Mesothelial cell of epicardium (in vitro differentiated cells): ENCODE measurements at places on chromosomes 16 and 17. TPM values are rescaled to one million over a fixed set of nuclear protein-coding genes. Genes with fewer than 3 reads are reported as not detected.
A peak's percentile ranks its signal among the peaks of the same experiment; 100 is the strongest.

GRCh38 chr16:77171745-77172635 lies 19.0 kb upstream of the MON1B start:
- no peak overlapping the region for H3K27ac ChIP-seq
- H3K36me3 ChIP-seq, result no peaks in the 10 kb centered on the region
- H3K4me3 ChIP-seq, result no peak overlapping the region
- peaks cover 67% of the 10 kb centered on the region for H3K27me3 ChIP-seq
- peaks cover 19% of the 10 kb centered on the region for H3K4me1 ChIP-seq
- DNase-seq, result no peak

DNA sequence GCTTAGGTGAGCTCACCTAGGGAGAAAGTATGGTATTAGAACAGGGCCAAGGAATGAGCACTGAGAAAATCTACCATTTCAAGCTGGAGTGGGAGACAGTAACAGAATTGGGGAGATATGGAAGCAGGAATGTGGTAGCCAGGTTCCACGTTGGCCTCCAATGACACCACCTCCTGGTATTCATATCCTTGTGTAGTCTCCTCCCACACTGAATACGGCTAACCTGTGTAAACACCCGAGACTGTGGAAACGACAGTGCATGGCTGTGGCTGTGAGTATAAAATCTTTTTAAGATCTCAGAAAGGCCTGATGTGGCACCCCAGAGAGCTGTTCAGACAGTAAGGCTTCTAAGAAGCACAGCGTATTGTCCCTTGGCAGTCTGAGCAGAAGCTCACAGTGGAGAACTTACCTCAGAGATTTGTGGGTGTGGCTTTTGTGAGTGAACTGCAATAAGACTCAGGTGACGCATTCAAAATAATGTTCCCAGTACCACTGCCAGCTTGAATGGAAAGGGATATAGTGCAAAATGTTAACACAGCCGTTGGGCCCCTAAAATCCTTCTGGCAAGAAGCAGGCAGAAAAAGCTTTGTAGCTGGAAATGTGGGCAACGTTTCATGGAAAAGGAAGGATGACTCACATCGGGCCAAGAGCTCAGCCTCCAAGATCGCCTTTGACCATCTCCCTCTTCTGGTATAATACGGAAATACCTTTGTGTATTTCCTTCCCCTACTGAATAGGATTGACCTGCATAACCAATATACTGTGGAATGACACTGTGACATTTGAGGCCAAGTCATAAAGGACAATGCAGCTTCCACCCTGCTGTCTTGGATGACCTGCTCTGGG lies 14.4 kb downstream of the SDR42E1 start:
- H3K4me1 ChIP-seq, result peaks cover 28% of the 10 kb centered on the region
- H3K36me3 ChIP-seq, result no peaks in the 10 kb centered on the region
- no peak overlapping the region for H3K4me3 ChIP-seq
- peak overlapping the region; percentile 83 for H3K27ac ChIP-seq

DNA sequence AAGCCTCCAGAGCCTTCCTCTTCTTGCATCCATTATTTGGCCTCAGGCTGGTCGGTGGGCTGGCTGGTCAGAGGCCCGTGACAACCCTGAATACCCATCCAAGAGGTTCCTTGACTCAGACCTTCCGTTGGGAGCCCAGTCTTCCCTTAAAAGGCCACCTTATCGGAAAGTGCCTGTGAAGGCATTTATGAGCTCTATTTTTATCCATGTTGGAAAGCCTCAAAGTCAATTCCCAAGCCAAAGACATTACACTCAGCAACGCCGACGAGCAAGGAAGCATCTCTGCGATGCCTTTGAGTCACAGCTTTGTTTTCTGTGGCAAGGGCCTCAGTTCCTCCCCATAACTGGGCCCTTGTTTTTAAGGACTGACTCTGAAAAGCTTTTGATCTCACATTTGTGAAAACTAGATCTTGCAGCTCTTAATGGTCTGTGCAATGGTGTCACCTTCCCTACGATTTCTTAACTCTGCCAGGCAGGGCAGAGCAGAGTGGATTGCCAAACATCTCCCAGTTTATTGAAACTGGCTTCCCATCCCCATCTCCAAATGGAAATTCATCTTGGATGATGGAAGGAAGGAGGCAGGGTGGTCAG lies 13.3 kb upstream of the SPOP start:
- H3K4me3 ChIP-seq, result no peak overlapping the region
- peak overlapping the region; percentile 91 for H3K27ac ChIP-seq
- peaks cover 21% of the 10 kb centered on the region for H3K27me3 ChIP-seq
- peaks cover 15% of the 10 kb centered on the region for H3K4me1 ChIP-seq

GRCh38 chr17:1683459-1683858 lies 1.2 kb downstream of the PRPF8 start:
- H3K4me3 ChIP-seq, result peak overlapping the region; percentile 99
- peaks cover 25% of the 10 kb centered on the region for H3K4me1 ChIP-seq
- peaks cover 34% of the 10 kb centered on the region for H3K36me3 ChIP-seq

The KRT33A gene
- not detected in 3 replicates for total RNA-seq

- no peaks in the 10 kb centered on the region for H3K4me1 ChIP-seq
- no peak overlapping the region for H3K27ac ChIP-seq
- no peaks in the 10 kb centered on the region for H3K27me3 ChIP-seq
- no peak for DNase-seq
These were observed 235.3 kb downstream of the CDH13 start for GRCh38 chr16:82862057-82862456.

- no peaks in the 10 kb centered on the region for H3K27me3 ChIP-seq
- H3K27ac ChIP-seq, result no peak overlapping the region
- H3K36me3 ChIP-seq, result peaks cover 46% of the 10 kb centered on the region
- DNase-seq, result no peak
- no peak overlapping the region for H3K4me3 ChIP-seq
- H3K4me1 ChIP-seq, result peaks cover 1% of the 10 kb centered on the region
These were observed 27.7 kb downstream of the GINS2 start for GRCh38 chr16:85660843-85661739.

The STX1B gene
- 4.9 to 5.9 TPM (median 5.2 TPM) in 3 replicates for total RNA-seq

GRCh38 chr16:50198802-50199403 lies 45.8 kb downstream of the TENT4B start:
- DNase-seq, result no peak
- H3K4me1 ChIP-seq, result peaks cover 28% of the 10 kb centered on the region
- no peaks in the 10 kb centered on the region for H3K36me3 ChIP-seq
- no peak overlapping the region for H3K27ac ChIP-seq
- no peaks in the 10 kb centered on the region for H3K27me3 ChIP-seq
- no peak overlapping the region for H3K4me3 ChIP-seq

GRCh38 chr17:80860101-80860671 lies 131.5 kb upstream of the CHMP6 start:
- peaks cover 36% of the 10 kb centered on the region for H3K36me3 ChIP-seq
- H3K27ac ChIP-seq, result no peak overlapping the region
- no peak for DNase-seq
- H3K4me1 ChIP-seq, result peaks cover 11% of the 10 kb centered on the region
- H3K4me3 ChIP-seq, result no peak overlapping the region

- H3K4me3 ChIP-seq, result no peak overlapping the region
- no peak for DNase-seq
- no peaks in the 10 kb centered on the region for H3K4me1 ChIP-seq
- H3K27ac ChIP-seq, result no peak overlapping the region
These were observed 11.4 kb downstream of the MARVELD3 start for GRCh38 chr16:71637398-71637797.

The CHST5 gene
- 0.40 to 0.50 TPM (median 0.49 TPM) in 3 replicates for total RNA-seq

DNA sequence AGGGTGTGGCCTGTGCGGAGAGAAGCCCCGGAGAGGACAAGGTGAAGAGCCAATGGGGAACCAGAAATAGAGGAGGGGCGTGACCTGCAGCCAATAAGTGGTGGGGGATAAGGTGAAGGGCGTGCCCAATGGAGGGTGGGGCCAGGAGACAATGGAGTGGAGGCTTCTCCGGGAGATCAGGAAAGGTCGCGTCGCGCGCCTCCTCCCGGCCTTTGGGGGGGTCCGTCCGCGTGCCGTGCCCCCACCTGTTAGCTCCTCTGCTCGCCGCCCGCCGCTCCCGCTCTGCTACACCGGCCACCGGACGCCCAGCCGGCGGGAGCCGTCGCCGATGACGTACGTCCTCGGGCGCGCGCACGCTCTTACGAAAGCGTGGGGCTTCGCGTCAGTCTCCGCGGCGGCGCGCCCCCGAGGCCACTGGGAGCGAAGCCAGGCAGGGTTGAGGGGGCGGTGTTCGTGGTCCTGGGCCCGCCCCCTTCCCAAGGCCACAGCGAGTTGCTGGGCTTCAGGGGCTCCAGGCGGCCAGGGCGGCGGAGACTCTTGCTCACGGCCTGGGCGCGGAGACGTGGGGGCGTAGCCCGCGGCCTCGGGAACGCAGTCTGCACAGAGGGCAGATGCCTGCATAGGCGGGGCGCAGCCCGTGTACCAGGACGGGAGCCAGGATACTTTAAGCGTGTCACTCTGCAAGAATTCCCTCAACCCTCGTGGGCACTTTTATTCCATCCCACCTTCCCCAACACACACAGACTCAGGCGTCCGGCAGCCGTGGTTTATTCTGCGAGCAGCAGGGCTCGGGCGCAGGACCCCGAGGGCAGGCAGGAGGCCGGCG lies at the start of gene MATCAP1:
MATCAP1 (minus strand) TSS at position 337 of the 826 bp plus-strand sequence. CDS start 3,353 bp downstream, outside the sequence.
- H3K27me3 ChIP-seq, result peaks cover 14% of the 10 kb centered on the region
- DNase-seq, result peak; percentile 86
- peaks cover 1% of the 10 kb centered on the region for H3K36me3 ChIP-seq
- peak within 1 kb of the TSS; percentile 39 for H3K27ac ChIP-seq
- H3K4me3 ChIP-seq, result peak within 1 kb of the TSS; percentile 81

DNA sequence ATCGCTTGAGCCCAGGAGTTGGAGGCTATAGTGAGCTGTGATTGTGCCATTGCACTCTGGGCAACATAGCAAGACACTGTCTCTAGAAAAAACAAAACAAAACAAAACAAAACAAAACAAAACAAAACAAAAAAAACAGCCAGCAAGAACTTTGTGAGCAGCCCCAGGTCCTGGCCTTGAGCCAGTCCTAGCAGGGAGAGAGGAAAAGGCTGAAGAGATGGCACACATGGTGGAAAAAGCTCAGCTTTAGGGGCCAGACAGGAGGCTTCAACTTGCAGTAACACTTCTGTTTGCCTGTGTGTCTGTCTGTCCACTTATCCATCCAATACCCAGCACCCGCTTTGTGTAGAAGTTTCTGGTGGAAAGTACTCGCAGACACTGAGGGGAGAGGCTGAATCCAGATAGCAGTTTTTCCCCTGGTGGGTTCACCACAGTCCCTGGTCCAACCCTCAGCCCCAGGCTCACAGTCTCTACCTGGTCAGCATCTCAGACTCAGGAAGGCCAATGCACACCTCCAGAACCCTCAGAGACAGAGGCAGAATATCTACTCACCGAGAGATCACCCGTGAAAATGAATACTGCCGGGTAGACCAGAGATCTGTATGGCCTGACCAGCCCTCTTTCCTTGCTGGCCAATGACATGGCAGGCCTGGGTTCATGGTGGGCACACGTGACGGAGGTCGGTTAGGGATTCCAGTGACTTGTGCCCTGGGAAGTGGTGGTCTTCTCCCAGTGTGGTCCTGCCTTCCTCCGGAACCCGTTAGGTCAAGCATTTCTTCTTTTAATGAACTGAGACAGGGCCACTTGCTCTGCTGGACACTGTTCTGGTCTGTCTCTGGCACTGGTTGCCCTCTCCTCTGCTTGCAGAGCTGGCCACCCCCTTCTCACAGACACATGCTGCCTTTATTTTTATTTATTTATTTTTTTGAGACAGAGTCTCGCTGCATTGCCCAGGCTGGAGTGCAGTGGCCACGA lies 79.5 kb upstream of the DNAJA2 start:
- no peak overlapping the region for H3K4me3 ChIP-seq
- H3K36me3 ChIP-seq, result no peaks in the 10 kb centered on the region
- no peaks in the 10 kb centered on the region for H3K27me3 ChIP-seq
- H3K4me1 ChIP-seq, result no peaks in the 10 kb centered on the region
- no peak overlapping the region for H3K27ac ChIP-seq
- no peak for DNase-seq

DNA sequence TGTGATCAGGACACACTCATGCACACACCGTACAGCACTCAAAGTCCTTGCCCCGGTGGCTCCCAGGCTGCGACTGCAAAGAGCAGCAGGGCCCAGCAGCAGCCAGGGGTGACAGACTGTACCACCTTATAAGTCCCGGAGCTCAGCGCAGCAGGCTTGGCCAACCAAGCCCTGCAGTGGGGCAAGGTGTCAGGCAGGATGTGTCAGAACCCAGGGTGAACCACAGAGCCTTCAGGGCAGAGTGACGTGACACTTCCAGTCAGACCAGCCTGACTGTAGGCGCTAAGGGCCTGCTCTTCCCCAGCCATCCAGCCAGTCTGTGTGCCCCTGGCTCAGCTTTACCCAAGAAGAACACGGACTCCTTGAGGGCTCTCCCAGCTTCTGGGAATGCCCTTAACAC lies 204.1 kb downstream of the COPRS start:
- H3K27me3 ChIP-seq, result peaks cover 5% of the 10 kb centered on the region
- H3K27ac ChIP-seq, result no peak overlapping the region
- DNase-seq, result no peak
- H3K4me1 ChIP-seq, result peaks cover 6% of the 10 kb centered on the region

DNA sequence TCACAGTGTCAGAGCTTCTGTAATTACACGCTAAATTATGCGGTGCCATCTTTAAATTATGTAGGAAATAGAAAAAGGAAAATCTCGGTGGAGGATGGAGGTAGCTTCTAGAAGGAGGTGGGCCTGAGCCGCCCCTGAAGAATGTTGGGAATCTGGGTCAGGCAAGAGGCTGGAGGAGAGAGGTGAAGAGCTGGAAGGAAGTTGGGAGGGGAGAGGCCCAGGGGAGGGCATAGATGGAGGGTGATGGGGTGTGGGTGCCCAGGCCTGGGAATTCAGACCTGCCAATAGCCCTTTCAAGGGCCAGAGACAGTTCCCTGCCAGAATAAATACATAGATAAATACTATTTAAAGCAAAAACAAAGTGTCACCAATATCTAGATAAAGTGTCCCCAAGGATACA lies 415.0 kb upstream of the HSBP1 start:
- H3K4me1 ChIP-seq, result no peaks in the 10 kb centered on the region
- no peak for DNase-seq
- H3K27me3 ChIP-seq, result peaks cover 8% of the 10 kb centered on the region
- no peak overlapping the region for H3K4me3 ChIP-seq
- H3K27ac ChIP-seq, result no peak overlapping the region

The ZNF267 gene
- 12.9 to 14.2 TPM (median 13.5 TPM) in 3 replicates for total RNA-seq

The PERCC1 gene
- not detected in 3 replicates for total RNA-seq

DNA sequence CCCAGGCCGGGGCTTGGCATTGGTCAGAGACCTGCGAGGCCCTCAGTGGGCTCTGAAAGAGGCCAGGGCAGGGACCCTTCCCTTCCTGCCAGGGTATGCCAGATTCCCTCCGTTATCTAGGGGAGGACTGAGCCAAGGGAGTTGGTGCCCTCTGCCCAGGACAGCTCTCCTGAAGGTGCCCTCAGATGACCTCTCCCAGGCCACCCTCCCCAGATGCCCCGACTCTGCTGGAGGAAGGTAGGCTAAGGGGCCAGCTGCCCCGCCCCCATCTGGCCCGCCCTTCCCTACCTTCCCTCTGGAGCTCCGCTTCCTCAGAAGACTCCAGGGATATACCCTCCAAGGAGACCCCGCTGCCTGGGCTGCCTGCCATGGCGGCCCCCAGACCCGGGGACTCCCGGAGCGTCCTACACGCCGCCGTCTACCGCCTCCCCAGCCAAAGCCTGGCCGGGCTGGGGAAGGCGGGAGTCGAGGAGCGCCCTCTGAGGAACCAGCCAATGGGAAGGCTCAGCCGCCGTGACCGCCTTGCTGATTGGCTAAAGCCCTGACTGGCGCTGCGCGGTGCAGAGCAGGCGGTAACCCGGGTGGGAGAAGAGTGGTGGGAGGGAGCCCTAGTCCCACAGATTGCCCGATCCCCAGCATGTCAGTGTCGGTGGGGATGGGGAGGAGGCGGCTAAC lies 7.0 kb downstream of the MPP2 start:
- peak; percentile 85 for DNase-seq
- peaks cover 33% of the 10 kb centered on the region for H3K4me1 ChIP-seq
- peak overlapping the region; percentile 73 for H3K4me3 ChIP-seq

The IGF2BP1 gene
- total RNA-seq, result 225 to 227 TPM (median 227 TPM) in 3 replicates

- H3K4me3 ChIP-seq, result no peak overlapping the region
- no peak for DNase-seq
- peaks cover 33% of the 10 kb centered on the region for H3K4me1 ChIP-seq
- H3K27ac ChIP-seq, result peak overlapping the region; percentile 5
These were observed 6.0 kb downstream of the POLR2A start for GRCh38 chr17:7490144-7490543.

The PHB1 gene
- total RNA-seq, result 136 to 147 TPM (median 144 TPM) in 3 replicates
